ENCODE measurements at places on chromosomes 2 and 18. TPM values are rescaled to one million over a fixed set of nuclear protein-coding genes. Genes with fewer than 3 reads are reported as not detected.

The GLB1L gene
- 5.1 TPM for total RNA-seq

The PPM1B gene
- total RNA-seq = 16.3 TPM

The DOK6 gene
- total RNA-seq = 1.2 TPM

The CD8B2 gene
- total RNA-seq = not detected

The IL18RAP gene
- total RNA-seq = not detected

The PID1 gene
- total RNA-seq = 0.68 TPM

The LYG1 gene
- total RNA-seq = 1.2 TPM

The TXNDC2 gene
- total RNA-seq = not detected

The IGFBP5 gene
- 23.4 TPM for total RNA-seq

The GDF7 gene
- total RNA-seq = 9.5 TPM

The TRIM43 gene
- not detected for total RNA-seq

The CD8A gene
- total RNA-seq = not detected

The HOXD3 gene
- 7.2 TPM for total RNA-seq

The MYO3B gene
- not detected for total RNA-seq

The DSG2 gene
- total RNA-seq = 15.5 TPM

The ASPRV1 gene
- total RNA-seq = 0.64 TPM

The DLX1 gene
- not detected for total RNA-seq

The ALPI gene
- not detected for total RNA-seq

The IL1R2 gene
- total RNA-seq = not detected

The TMEM37 gene
- total RNA-seq = 5.5 TPM

The IFIH1 gene
- 42.4 TPM for total RNA-seq

The MRPL44 gene
- total RNA-seq = 36.1 TPM

The PFN4 gene
- 2.7 TPM for total RNA-seq

The ADCYAP1 gene
- total RNA-seq = 0.12 TPM

The C2orf78 gene
- total RNA-seq = not detected

The SALL3 gene
- 0.10 TPM for total RNA-seq

The CYS1 gene
- 1.1 TPM for total RNA-seq

The MAP3K19 gene
- total RNA-seq = not detected

The LINC00305 gene
- total RNA-seq = 2.6 TPM

All from glomerular endothelial cell (primary cell).